ENCODE measurements at places on chromosomes 2 and 18. TPM values are rescaled to one million over a fixed set of nuclear protein-coding genes. Genes with fewer than 3 reads are reported as not detected.

Gene CD28
- not detected for total RNA-seq

Gene SPDYA
- total RNA-seq = not detected

Gene C2orf74
- total RNA-seq = 51.5 TPM

Gene LCLAT1
- 19.0 TPM for total RNA-seq

Gene FMNL2
- total RNA-seq = 37.5 TPM

Gene ADD2
- 50.5 TPM for total RNA-seq

Gene TAF1B
- 47.8 TPM for total RNA-seq

Gene CRIM1
- 406 TPM for total RNA-seq

Gene IHH
- total RNA-seq = 0.03 TPM

Gene TPO
- not detected for total RNA-seq

Gene ASIC4
- total RNA-seq = 0.43 TPM

Gene FNDC4
- 13.4 TPM for total RNA-seq

Gene MAT2A
- 94.6 TPM for total RNA-seq

Gene C18orf63
- not detected for total RNA-seq

Gene SERPINB13
- not detected for total RNA-seq

Gene RNF125
- 0.36 TPM for total RNA-seq

Gene SMCHD1
- 53.7 TPM for total RNA-seq

Gene TLX2
- 1.7 TPM for total RNA-seq

Gene APCDD1
- total RNA-seq = not detected

Gene ITGA4
- total RNA-seq = 23.5 TPM

Gene ACP1
- 248 TPM for total RNA-seq

Gene NOL4
- not detected for total RNA-seq

Gene SERPINB4
- not detected for total RNA-seq

Gene GAL3ST2
- not detected for total RNA-seq

Gene MEMO1
- total RNA-seq = 79.9 TPM

Gene CAPN14
- total RNA-seq = not detected

Data from A172 (cell line).